ENCODE measurements at places on chromosomes 16 and 17. TPM values are rescaled to one million over a fixed set of nuclear protein-coding genes. Genes with fewer than 3 reads are reported as not detected.

FBXL16 gene
- 0.53 TPM for polyA plus RNA-seq

PYY gene
- not detected for polyA plus RNA-seq

DNASE1 gene
- 4.0 TPM for polyA plus RNA-seq

ZNF785 gene
- 3.2 TPM for polyA plus RNA-seq

SGSM2 gene
- 24.4 TPM for polyA plus RNA-seq

NT5M gene
- polyA plus RNA-seq = 1.3 TPM

EXOC3L1 gene
- polyA plus RNA-seq = 0.03 TPM

KRTAP4-5 gene
- not detected for polyA plus RNA-seq

KRTAP4-1 gene
- not detected for polyA plus RNA-seq

CCL17 gene
- not detected for polyA plus RNA-seq

SPNS2 gene
- polyA plus RNA-seq = not detected

CIBAR2 gene
- not detected for polyA plus RNA-seq

MEOX1 gene
- polyA plus RNA-seq = not detected

KRTAP3-1 gene
- not detected for polyA plus RNA-seq

TP53TG3F gene
- polyA plus RNA-seq = not detected

FBXW10 gene
- polyA plus RNA-seq = 0.03 TPM

CBX8 gene
- 0.34 TPM for polyA plus RNA-seq

APOH gene
- polyA plus RNA-seq = not detected

All from mammary epithelial cell (primary cell).